ENCODE measurements at places on chromosomes 11 and 22.

- DNase-seq = peak; percentile 71
Observed at GRCh38 chr11:22780952-22781593, 48.5 kb downstream of the SVIP start.

GRCh38 chr11:92330114-92330513, 105.5 kb downstream of the FAT3 start:
- no peak for DNase-seq

GRCh38 chr11:75324189-75324588, 27.3 kb downstream of the ARRB1 start:
- peak; percentile 83 for DNase-seq

DNA sequence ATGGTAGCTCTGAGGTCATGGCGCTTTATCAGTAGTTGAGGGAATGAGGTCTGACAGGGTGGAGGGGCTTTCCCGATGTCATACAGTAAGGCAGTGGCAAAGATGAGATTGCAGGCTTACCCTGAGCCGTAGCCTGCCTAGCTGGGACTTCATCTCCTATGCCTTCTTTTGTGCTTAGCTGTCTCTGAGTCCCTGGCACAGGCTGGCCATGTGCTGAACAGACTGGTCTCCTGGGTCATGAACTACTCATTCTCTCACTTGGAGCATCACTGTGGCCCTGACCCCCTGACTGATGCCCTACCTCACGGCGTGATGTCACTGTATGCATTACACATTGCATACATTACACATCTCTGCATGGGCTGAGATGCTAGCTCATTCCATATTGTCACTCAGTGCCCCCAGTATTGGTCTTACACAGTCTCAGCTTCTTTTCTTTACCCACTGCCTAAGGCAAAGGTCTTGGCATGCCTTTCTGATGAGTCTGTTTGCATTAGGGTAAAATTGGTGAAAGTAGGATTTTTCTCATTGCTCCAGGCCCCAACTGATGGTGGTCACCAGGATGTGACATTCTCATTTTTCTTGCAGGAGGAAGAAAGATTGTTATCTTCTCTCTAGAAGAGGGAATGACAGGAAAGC, 389.4 kb upstream of the CADM1 start:
- DNase-seq = peak; percentile 53

GRCh38 chr11:71247551-71248250, 4.7 kb downstream of the SHANK2 start:
- no peak for DNase-seq
